ENCODE measurements at places on chromosomes 11 and 22. TPM values are rescaled to one million over a fixed set of nuclear protein-coding genes. Genes with fewer than 3 reads are reported as not detected.

ELFN2 gene
- total RNA-seq, result 4.2 TPM

GRCh38 chr11:34214961-34215805, 109.8 kb downstream of the NAT10 start:
- no peaks in the 10 kb centered on the region for H3K4me1 ChIP-seq
- no peak overlapping the region for H3K27ac ChIP-seq
- H3K27me3 ChIP-seq, result no peaks in the 10 kb centered on the region
- DNase-seq, result no peak

DNA sequence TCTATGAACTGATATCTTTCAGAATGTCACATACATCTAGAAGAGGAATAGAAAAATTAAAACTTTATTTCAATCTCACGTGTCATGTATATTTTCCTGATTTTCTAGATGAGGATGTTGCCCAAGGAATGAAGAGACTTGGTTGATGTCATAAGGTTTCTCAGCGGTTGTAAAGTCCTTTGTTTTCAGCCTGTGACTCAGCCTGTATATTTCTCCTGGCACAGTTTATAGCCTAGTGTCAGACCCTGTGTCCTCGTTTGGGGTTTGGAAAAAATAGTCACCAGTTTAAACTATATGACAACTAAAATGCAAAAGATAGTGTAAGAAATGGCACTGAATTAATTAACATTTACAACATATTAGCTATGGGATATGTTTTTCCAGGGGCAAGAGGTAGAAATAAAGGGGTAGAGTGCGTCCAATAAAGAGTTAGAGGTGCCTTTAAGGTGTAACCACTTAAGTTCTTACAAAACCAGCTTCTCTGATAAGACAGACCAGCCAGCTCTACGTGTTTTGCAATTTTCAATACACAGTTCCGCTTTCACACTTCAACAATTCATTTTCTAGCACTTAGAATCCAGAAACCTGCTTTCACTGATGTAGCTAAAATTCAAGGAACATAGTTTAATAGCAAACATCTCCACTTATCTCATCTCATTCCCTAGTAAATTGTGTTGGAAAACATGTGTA, 1432.6 kb upstream of the TENM4 start:
- H3K36me3 ChIP-seq, result no peaks in the 10 kb centered on the region
- no peaks in the 10 kb centered on the region for H3K4me1 ChIP-seq
- no peaks in the 10 kb centered on the region for H3K27me3 ChIP-seq
- no peak overlapping the region for H3K4me3 ChIP-seq
- no peak overlapping the region for H3K27ac ChIP-seq
- no peak for DNase-seq

DNA sequence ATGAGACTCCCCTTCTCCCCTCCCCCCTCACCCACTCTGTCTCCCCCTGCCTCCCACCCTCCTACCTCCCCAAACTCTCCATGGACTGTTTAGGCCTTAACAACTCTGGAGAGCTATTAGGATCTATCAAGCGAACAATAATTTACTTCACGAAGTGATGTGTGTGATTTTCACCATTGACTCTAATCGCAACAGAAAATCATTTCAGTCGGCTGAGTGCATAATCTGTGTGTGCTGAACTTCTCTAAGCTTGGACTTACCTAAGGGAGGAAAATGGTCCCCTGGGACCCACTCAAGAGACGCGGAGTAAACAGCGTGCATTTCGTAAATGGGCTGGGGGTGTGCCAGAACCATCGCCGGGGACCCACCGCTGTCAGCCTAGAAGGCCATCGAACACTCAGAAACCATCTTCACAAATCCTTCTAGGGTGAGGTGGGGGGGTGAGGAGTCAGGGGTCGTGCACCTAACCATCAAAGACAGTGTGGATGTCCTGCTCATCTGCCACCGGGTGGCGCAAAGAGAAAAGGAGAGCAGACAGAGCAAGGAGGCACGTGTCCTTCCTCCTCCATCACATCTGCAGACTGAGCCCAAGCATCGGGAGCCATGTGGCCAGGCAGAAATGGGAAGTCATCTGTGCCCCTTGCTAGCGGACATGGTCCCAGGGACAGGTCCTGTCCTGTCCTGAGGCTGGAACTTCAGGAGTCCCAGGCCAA, 62.1 kb upstream of the NUP50 start:
- peak; percentile 56 for DNase-seq
- H3K27ac ChIP-seq, result no peak overlapping the region
- H3K4me3 ChIP-seq, result no peak overlapping the region
- H3K27me3 ChIP-seq, result no peaks in the 10 kb centered on the region
- no peaks in the 10 kb centered on the region for H3K4me1 ChIP-seq

DNA sequence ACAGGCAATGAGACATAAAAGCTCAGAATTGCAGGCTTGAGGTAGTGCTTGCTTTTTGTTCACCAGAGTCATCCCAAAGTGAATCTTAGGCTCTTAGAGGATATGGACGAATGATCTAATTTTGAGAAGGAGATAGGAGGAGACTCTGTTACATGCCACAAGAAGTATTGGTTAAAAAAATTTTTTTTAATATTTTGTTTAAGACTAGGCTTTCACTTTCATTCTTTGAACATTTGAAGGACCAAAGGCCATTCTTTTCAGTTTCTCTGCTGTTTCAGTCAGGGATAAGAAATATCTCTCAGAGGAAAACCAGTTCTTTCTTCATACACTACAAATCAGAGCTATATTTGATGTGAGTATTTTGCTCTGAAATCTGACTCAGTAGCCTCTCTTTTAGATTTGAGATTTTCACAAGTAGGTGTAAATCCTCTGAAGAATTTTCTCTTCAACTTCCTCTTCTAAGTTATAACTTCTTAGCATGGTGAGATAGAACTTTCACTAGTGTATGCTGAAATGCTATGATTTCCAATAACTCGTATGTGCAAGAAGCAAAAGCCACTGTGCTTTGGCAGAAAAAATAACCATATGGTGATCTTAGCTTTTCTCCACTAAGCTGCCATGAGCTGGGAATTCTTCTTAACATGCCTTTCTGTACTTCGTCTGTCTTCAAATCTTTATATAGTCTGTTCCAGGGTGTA, 24.1 kb upstream of the FAM181B start:
- no peaks in the 10 kb centered on the region for H3K27me3 ChIP-seq
- H3K4me1 ChIP-seq, result no peaks in the 10 kb centered on the region

DNA sequence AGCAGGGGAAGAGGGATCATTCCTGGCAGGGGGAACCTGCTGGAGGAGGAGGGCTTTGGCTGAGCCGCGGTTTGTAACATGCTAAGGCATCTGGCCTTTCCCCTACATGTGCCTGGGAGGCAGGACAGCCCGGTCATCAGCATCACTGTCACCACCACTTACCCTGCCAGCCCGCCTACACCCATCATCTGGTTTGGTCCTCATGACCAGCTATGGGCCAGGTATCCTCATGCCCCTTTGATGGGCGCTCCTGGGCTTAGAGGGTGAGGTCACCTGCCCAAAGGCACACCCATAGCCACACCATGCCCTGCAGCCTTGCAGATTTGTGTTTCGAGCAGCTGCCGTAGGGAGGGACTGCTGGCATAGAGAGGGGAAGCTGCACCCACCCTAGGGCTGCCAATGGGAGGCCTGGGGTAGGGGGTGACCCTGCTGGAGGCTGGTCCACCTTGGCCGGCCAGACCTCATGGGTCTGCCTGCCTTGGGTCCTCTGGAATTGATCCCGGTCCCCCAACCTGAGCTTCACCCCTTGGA, 2.6 kb downstream of the MRGPRF start:
- peaks cover 99% of the 10 kb centered on the region for H3K27me3 ChIP-seq
- DNase-seq, result no peak
- H3K4me1 ChIP-seq, result peaks cover 10% of the 10 kb centered on the region

DNA sequence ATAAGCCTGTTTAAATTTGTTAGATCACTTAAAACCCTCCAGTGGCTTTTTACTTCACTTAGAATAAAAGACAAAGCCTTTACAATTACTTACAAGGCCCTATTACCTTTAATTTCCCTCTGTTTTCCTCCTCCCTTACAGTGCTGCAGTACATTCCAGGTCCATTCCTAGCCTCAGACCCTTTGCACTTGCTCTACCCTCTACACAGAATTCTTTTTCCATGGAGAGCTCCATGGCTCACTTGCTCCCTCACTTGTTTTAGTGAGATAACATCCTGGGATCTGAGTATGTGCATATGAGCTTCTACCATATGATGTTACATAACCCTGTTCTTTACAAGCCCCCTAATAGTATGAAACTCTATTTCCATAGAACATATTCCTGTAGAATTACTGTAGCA, 24.4 kb downstream of the ZNF214 start:
- no peak for DNase-seq
- H3K36me3 ChIP-seq, result peaks cover 8% of the 10 kb centered on the region
- H3K27me3 ChIP-seq, result no peaks in the 10 kb centered on the region
- no peak overlapping the region for H3K4me3 ChIP-seq

GRCh38 chr11:1307998-1308742, 1.3 kb downstream of the TOLLIP start:
- peaks cover 22% of the 10 kb centered on the region for H3K4me1 ChIP-seq
- no peaks in the 10 kb centered on the region for H3K27me3 ChIP-seq
- H3K27ac ChIP-seq, result no peak overlapping the region
- H3K4me3 ChIP-seq, result peak overlapping the region; percentile 76
- no peaks in the 10 kb centered on the region for H3K36me3 ChIP-seq

APOBEC3F gene
- total RNA-seq, result 12.4 TPM

GRCh38 chr11:71532036-71532610, 5.1 kb downstream of the KRTAP5-7 start:
- no peaks in the 10 kb centered on the region for H3K27me3 ChIP-seq
- peak; percentile 2 for DNase-seq
- no peak overlapping the region for H3K27ac ChIP-seq
- H3K4me1 ChIP-seq, result no peaks in the 10 kb centered on the region
- H3K36me3 ChIP-seq, result no peaks in the 10 kb centered on the region

SHANK3 gene
- total RNA-seq, result 42.9 TPM

CHRNA10 gene
- total RNA-seq, result 0.67 TPM

DNA sequence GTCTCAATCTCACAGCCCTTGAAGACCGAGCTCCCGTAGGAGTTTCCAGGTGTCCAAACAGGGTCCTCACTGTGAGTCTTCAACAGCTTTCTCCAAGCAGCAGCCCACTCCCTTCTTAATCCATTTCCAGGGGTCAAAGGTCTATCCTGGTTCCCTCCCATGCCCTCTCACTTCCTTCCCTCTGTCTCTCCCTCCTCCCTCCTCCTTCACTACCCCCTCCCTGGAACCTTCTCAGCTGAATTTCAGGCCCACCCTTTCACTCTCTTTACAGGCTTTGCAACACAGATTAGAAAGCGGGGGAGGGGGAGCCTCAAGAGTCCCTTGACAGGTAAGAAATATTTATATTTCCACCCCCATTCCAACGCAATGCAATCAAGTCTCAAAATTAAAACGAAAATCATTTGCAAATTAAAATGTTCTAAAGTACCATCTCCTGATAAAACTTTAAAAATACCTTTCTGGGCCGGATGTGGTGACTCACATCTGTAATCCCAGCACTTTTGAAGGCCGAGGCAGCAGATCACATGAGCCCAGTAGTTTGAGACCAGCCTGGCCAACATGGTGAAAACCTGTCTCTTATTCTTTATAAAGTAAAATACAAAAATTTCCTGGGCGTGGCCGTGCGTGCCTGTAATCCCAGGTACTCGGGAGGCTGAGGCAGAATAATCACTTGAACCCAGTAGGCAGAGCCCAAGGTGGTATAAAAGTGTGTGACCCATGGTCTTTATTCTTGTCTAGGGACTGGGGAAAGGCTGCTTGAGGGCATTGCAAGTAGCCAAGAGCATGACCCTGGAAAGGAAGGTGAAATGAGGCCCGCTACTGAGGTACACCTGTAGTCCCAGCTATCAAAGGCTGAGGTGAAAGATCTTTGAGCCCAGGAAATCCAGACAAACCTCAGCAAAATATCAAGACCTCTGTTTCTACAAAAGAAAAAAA, 865 bp upstream of the ZNF280A start:
- H3K27ac ChIP-seq, result no peak overlapping the region
- no peaks in the 10 kb centered on the region for H3K4me1 ChIP-seq
- no peak overlapping the region for H3K4me3 ChIP-seq
- no peaks in the 10 kb centered on the region for H3K36me3 ChIP-seq

SNX32 gene
- 1.9 TPM for total RNA-seq

MPPED2 gene
- total RNA-seq, result 0.79 TPM

DNA sequence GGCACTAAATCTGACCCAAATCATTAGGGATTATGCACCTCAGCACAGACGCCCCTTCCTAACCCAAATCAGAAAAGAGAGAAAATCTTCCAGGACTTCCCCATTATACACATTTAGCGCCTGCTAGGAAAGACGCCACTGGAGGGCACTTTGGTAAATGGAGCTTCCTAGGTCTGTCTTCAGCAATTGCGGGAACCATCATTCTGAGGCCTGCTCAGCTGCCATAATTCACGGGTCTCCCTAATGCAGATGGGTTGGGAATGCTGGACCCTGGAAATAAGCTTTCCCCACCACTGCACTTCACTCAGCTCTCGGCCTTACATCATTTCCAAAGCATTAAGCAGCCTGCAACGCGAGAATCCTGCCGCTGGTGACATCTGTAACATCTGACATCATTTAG, 86.2 kb upstream of the OPCML start:
- no peak overlapping the region for H3K27ac ChIP-seq
- H3K4me3 ChIP-seq, result no peak overlapping the region
- H3K36me3 ChIP-seq, result no peaks in the 10 kb centered on the region
- H3K27me3 ChIP-seq, result no peaks in the 10 kb centered on the region
- no peaks in the 10 kb centered on the region for H3K4me1 ChIP-seq

GRCh38 chr11:73137262-73137943, 4.7 kb downstream of the FCHSD2 start:
- H3K27me3 ChIP-seq, result no peaks in the 10 kb centered on the region
- H3K4me3 ChIP-seq, result no peak overlapping the region
- H3K36me3 ChIP-seq, result peaks cover 13% of the 10 kb centered on the region
- H3K4me1 ChIP-seq, result peaks cover 47% of the 10 kb centered on the region

APOL4 gene
- total RNA-seq, result 12.8 TPM

DNA sequence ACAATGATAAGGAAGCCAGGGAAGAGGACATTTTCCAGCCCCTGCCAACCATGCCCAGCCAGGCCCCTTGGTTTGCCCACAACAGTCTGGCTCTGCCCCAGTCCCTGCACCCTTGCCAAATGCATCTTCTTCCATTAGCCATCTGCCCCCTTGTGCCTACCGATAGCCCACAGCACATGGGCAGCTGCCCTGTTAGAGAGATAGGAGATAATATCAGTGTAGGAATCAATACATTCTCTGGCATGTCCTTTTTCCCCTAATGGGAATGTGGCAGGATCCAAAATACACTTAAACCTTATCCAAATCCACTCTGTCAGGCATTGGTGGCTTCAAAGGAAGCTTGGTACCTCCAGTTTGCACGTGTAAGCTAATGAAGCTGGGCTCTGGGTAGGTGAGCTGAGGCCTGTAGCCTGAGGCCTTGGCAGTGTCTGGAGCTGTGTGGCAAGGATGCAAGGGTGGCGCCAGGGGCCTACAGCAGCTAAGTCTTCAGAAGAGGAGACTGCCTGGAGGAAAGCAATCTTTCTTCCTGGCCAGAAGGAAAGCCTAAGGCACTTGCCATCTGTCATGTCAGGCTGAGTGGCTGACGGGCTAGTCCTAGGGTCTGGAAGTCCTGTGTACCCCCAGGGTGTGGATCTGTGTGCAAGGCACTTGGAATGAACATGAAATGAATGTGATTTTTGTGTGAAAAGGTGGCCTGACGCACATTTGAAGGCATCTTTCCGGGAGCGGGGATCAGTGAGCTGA, 164.2 kb upstream of the TBCEL start:
- no peaks in the 10 kb centered on the region for H3K36me3 ChIP-seq
- H3K27me3 ChIP-seq, result no peaks in the 10 kb centered on the region
- H3K27ac ChIP-seq, result no peak overlapping the region
- H3K4me3 ChIP-seq, result no peak overlapping the region
- DNase-seq, result no peak
- H3K4me1 ChIP-seq, result no peaks in the 10 kb centered on the region

GRCh38 chr11:75328426-75329277, 22.8 kb downstream of the ARRB1 start:
- no peak overlapping the region for H3K4me3 ChIP-seq
- peak overlapping the region; percentile 70 for H3K27ac ChIP-seq
- peaks cover 84% of the 10 kb centered on the region for H3K4me1 ChIP-seq
- no peaks in the 10 kb centered on the region for H3K27me3 ChIP-seq
- peak; percentile 89 for DNase-seq

Data from left lung (tissue), 14 donors.